ENCODE measurements at places on chromosomes 11 and 22.

DNA sequence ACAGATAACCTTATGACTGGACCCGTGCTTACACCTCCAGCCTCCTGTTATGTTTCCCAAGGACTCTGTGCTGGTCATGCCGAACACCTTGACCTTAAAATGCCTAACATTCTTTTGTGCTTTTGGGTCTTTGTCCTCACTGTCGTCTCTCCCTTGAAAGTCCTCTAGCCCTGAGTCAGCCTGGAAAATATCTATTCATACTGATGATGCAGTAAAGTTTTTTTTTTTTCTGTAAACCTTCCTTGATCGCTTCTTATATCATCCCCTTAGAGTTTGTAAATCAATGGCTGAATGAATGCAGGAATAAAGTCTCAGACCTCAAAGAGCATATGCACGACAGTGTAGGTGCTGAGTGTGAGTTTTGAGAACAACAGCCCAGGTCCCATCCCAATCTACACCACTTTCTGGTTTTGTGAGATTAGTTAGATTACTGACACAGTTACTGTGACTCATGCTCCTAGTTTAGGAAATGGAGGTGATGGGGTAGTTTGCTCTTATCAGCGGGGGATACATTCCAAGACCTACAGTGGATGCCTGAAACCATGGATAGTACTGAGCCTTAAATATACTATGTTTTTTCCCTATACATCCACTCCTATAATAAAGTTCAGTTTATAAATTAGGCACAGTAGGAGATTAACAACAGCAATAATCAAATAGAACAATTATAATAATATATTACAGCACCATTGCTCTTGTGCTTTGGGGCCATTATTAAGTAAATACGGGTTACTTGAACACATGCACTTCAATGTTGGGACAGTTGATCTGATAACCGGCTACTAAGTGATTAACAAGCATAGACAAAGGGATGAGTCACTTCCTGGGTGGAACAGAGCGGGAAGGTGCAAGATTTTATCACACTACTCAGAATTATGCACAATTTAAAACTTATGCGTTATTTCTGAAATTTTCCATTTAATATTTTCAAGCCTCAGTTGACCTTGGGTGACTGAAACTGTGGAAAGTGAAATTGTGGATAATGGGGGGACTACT, 8.6 kb downstream of the TCN1 start:
- no peak for DNase-seq

DNA sequence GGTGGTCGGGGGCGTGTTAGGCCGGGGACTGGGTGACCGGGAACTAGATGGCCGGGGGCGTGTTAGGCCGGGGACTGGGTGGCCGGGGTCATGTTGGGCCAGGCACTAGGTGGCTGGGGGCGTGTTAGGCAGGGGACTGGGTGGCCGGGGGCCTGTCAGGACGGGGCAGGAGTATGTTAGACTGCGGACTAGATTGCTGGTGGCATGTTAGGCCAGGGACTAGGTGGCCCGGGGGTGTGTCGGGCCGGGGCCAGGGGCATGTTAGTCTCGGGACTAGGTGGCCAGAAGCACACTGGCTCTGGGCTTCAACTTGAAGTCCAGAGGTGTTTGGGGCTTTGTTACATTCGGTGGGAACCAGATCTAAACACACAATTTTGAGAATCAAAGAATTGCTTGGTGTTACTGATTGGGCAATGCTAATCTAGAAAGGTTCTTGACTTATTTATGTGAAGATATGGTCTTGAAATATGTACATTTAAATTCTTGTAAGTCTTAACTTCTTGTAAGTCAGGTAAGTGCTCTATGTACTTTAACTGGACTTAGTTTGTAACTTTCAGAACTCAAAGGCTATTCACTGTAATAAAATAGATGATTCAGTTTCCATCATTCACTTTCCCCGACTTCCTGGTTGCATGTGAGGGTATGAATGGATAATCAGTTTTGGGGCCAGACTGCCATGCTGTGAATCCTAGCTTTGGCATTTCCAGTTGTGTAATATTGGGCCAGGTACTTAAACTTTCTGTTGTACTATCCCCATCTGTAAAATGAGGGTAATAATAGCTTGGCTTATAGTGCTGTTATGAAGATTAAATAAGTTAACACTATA, 1.1 kb downstream of the EXT2 start:
- DNase-seq, result no peak

GRCh38 chr11:77449060-77449521, 24.8 kb downstream of the PAK1 start:
- DNase-seq, result no peak

GRCh38 chr11:36153551-36153950, 135.7 kb downstream of the COMMD9 start:
- DNase-seq, result peak; percentile 69

GRCh38 chr11:9855579-9856287, 191.9 kb downstream of the SWAP70 start:
- peak; percentile 71 for DNase-seq

DNA sequence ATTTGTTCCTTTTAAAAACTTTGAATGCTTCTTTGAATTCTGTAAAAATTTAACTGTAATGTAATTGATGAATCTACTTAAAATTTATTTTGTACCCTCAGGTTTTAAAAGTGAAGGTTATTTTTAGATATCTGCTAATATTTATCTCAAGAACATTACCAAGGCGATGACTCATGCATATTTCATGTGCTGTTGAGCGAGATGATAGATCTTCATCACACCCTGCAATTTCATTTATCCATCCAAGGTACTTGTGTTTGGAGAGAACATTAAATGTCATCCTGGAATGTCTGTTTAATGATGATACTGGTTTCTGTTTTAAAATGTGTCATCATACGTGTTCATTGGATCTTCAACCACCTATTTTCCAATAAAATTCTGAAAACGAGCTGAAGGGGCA, 6.7 kb upstream of the OOSP4A start:
- DNase-seq, result no peak

- DNase-seq, result no peak
Observed at GRCh38 chr22:40010746-40011145, 16.0 kb downstream of the FAM83F start.

GRCh38 chr22:48897645-48898370, 929.9 kb downstream of the BRD1 start:
- no peak for DNase-seq

DNA sequence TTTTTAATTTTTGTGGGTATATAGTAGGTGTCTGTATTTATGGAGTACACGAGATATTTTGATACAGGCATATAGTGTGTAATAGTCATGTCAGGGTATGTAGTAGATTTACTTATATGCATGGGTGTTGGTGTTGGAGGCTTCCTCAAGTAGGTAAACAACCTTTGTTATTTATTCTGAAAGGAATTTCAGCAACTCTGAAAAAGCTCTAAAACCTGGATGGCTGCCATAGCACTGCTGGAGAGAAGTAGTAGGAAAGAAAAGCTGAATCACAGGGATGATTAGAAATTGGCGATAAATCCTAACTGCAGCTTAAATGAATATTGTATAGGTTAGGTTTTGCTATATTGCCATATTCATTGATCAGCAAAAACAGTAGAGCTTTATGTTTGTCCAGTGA, 44.4 kb upstream of the ST14 start:
- DNase-seq, result peak; percentile 59

DNA sequence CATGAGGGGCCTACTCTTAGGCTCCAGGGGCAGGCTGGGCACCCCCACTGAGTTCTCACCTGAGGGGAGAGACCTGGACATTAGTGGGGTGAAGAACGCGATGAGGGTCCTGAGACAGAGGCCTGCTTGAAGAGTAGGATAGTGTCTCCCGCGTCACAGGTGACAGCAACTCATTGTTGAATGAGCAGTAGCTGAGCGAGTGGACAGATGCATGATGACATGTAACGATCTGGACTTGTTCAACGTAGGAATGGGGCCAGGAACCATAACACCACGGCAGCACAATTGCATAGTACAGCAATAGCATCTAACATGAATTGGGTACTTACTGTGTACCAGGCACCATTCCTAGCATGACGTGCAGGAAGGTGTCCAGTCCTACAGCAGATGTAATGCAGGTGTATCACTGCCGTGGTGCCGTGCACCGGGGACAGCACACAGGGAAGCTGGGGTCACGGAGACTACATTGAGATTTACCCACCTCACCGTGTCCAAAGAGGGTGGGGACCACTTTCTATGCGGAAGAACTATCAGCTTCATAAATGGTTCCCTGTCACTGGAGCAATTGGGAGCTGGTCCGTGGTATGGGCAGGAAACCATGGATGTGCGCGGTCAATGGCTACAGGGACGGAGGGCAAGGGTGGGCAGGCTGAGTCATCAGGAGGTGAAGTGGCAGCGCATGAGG, 1019.1 kb downstream of the TBC1D22A start:
- no peak for DNase-seq

- DNase-seq, result peak; percentile 49
Observed at GRCh38 chr22:31870890-31871289, 73.4 kb upstream of the YWHAH start.

DNA sequence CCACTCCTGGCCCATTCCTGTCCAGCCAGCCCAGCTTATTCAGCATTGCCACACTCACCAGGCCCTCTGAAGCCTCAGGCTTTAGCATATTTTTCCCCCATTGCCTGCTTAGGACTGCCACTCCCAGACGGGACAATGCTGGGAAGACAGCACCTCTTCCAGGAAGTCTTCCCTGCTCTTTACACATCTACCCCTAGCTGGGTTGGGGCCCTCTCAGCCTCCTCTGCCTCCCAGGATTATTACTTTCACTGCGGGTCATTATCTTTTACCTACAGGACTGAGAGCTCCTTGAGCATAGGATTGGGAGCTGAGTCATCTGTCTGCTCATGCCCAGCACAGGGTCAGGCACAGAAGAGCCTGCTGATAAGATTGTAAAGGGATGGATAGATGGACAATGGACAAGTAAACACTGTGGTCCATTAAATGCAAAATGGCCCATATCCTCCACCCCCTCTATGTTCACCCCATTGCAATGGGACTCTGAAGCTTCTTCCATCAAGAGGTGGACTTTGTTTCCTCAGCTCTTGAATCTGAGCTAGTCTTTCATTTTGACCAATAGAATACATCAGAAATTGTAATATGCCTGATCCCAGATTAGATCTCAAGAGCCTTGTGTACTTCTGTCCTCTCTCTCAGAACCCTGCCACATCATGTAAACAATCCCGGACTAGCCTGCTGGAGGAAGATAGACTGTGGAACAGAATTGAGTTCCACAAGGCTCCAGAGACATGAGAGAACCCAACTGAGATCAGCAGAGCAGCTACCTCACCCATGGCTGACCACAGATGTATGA, 32.0 kb upstream of the LRRC32 start:
- DNase-seq, result no peak

DNA sequence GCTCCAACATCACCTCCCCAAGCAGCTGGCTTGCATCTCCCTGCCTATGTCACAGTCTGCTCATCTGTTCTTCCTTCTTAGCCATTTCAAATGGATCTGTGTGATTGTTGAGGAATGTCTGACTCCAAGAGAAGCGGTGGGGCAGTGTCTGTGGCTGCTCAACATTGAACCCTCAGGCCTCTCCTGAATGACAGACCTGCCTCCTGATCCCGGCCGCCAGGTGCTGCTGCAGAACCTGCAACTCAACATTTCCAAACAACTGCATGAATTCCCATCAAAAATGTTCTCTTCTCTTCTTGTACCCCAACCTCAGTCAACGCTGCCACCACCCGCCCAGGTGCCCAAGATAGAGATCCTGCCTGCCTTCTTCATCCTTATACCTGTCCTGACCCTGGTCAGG, 132.5 kb downstream of the FBXO7 start:
- no peak for DNase-seq

- DNase-seq, result no peak
Observed at GRCh38 chr11:32435152-32435480, 223 bp downstream of the WT1 start.

GRCh38 chr22:50702261-50702671, 29.6 kb downstream of the SHANK3 start:
- DNase-seq, result no peak

DNA sequence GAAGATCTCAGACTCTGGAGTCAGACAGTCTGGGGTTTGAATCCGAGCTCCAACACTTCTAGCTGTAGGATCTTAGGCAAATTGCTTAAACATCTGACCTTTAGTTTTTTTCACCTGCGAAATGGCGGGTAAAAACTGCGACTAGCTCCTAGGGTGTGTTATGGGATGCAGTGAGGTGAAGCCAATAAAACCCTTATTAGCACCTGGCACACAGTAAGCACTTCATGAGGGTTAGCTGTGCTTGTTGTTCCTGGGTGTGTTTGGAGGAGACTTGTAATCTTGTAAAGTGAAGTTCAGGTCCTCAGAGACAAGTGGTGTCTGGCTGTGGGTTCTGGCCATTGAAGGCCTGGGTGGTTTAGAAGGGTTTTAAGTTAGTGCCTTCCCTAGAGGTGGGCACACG, 68.9 kb downstream of the ZBTB16 start:
- DNase-seq, result no peak

DNA sequence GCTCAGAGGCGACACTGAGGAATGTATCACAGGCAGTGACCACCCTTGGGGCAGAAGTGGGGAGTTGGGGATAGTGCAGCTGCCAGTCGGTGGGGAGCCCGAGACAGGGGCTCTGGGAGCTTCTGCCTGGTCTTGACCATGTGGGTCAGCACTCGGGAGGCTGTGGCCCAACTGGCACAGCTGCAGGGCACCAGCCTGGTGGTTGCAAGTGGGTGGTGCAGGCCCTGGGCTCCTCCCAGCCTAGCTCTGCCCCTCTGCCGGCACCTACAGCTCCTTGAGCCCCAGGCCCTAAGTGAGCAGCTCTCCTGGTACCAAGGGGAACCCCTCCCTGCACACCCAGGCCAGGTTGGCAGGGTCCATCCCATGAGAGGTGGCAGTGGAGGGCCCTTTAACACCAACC, 12.6 kb upstream of the RASL10A start:
- DNase-seq, result no peak

DNA sequence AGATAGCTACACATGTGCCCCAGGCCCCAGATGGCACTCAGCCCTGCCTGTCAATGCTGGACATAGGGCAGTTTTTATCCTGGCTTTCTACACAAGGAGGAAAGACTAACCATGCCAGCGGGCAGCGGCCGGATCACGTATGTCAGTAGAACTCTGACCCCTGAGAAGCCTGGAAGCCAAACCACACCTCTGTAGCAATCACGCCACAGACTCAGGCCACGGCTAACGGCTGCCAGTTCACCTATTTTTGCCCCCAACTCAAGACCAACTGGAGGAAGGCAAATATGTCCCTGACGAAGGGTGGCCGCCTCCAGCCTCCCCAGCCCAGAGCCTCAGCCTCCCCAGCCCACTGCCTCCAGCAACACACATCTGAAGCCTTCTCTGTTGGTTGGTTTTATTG, 7.2 kb upstream of the CD81 start:
- DNase-seq, result no peak

DNA sequence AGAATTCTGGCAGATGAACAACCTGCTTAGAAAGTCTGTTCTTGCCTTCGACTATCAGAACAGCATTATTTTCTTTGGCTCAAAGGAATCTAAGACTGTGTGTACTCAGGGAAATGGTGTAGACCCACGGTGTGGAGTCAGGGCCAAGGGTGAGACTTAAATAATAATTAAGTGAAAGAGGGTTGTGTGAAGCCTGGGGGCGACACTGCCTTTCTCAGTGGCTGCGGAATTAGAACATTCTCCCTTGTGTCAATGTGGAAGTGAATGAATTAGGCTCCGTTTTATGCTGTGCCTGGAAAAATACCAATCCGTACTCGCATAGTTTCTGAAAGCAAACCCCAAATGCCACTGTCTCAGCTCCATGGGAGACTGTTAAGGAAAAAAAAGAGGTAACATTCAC, 50.7 kb downstream of the NAV2 start:
- DNase-seq, result no peak

All from fibroblast of skin of scalp (primary cell).